ENCODE measurements at places on chromosomes 12 and 14.

DNA sequence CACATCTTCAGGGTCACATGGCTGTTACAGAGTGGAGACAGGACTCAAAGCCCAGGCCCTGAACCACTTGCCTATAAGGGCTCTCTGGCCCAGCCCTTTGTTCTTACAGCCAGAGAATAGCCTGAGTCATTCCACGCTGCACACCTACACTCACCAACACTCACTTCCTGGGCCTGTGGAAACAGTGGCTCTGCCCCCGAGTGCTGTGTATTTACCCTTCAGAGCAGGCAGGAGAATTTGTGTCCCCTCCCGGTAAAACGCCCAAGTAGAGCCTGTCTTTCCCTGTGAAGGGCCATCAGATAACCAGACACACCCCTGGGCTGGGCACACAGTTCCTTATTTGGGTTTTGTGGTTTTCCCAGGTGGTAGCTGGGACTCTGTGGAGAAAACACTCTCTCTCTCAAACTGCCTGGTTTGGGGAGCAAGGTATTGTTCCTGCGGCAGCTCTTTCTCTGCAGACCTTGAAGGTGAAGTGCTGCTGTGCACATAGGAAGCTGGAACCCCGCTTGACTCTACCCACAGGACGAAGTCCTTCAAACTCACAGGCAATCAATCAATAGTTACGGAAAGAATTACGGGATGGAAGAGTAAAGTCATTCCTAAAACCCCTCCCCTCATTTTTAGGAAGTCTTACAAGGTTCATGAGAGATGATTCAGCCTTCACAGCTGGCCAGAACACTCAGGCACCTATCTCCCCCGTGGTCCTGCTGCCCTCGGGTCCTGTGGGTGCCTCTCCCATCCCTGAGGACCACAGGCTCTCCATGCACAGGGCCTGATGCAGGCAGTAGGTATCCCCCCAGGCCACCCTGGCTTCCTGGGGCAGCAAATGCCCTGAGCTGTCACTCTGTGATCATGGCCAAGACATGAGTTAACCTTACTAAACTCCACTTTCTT lies 20.3 kb downstream of the FIGNL2 start:
- DNase-seq: peak; percentile 78

GRCh38 chr14:37599507-37600368 lies 4.3 kb downstream of the TTC6 start:
- DNase-seq: no peak

DNA sequence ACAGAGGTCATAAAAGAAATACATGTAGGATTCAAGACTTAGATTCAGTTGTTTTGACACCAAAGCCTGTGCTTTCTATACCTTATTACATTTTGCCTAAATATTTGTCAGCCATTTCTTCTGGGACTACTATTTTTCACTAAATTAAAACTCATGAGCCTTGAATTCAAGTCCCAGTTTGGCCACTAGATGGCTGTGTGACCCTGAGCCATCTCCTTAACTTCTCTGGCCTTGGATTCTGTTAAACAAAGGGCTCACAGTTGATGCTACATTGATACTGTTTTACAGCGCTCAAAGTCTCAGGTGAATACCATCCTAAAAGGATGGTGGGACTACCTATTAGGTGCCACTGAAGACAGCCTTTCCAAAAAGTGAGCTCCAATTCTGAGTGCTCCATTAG lies 39.6 kb upstream of the CCDC198 start:
- peak; percentile 5 for DNase-seq

- DNase-seq: no peak
Observed at GRCh38 chr12:122159882-122160281, 14.1 kb downstream of the IL31 start.

- DNase-seq: no peak
Observed at GRCh38 chr12:92871116-92871515, 58.0 kb downstream of the EEA1 start.

DNA sequence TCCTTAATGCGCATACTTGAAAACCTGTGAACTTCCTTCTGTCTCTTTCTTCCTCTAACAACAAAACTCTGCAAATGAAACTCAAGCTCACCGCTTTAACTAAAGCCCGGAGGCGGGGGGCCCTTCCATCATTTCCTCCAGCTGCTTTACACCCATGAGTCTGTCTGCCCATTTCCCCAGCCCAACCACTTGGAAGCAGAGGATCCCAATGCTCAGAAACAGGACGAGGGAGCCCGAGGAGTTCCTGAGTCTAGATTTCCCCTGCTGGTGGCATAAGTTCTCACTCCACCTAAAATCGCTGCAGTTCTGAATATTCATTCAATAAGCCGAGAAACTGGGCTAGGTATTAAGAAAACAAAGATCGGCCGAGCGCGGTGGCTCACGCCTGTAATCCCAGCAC lies 30.8 kb downstream of the GPR19 start:
- DNase-seq: no peak

GRCh38 chr12:84822525-84822924 lies 90.1 kb downstream of the SLC6A15 start:
- no peak for DNase-seq

DNA sequence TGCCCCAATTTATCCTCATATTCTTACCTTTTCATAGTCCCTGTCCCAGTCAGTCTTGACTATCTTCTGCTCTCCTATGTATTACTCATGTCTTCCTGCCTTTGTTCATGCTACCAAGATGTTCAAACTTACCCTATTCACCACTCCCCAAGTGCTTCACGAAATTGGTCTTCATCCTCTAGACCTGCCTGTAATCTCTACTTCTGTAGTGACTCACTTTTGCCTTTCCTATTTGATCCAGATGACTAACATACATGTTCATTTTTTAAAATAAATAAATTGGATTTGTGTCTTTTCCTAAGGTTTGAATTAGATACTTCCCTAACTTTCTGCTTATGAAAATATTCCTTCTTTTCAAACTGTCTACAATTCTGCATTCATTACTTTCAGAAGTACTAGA lies 107.7 kb upstream of the PPM1H start:
- DNase-seq: no peak

DNA sequence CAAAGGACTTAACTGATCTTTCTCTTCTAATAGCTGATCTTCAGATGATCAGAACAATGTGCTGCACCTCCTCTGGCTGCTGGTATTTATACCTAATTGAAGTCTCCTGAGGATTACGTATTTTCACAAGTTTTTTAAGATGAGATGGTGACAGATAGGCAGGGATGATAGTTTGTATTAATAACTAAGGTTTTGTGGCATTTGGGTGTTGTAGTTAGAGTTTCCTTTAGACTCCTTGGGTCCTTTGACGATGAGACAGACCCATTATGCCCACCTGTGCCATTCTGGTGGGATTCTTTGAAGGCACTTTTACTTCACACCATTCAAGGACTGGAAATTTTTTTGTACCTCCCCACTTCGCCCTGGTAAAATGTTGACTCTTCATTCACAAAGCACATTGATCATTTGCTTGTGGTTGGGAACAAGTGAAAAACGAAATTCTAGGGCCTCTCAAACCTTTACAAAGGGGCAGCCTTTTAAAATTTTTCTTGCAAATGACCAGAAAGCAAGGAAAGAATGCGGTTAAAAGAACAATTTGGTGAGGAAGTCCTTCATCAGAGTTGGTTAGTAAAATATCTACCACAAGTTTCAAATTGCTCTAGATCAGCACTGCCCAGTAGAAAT lies at the start of gene IFNG:
TSS of gene IFNG (minus strand) at position 60 of the 624 bp plus-strand sequence. CDS start 125 bp downstream, outside the sequence.
- no peak for DNase-seq

- DNase-seq: no peak
Observed at GRCh38 chr12:63521706-63522105, 146.6 kb downstream of the DPY19L2 start.

- no peak for DNase-seq
Observed at GRCh38 chr12:60195483-60195882, 599.7 kb downstream of the SLC16A7 start.

GRCh38 chr12:128078301-128078971 lies 188.5 kb upstream of the TMEM132C start:
- DNase-seq: no peak

- DNase-seq: no peak
Observed at GRCh38 chr12:94133964-94134795, 14.2 kb upstream of the PLXNC1 start.

DNA sequence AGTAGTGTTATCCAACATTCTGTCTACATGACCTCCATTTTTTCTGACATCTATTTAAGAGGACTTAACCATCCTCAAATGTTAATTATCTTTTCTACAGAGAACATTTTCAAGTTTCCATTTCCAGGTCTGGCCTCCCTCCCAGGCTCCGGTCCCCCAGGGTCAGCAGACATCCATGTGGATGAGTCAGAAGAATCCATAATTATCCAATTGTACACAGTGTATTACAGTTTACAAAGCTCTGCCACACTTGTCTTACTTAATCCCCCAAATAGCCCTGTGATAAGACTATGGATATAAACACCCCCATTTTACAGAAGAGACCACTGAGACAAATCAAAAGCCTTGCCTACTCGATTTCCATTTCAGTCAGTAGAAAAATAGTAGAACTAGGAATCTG lies 65.0 kb downstream of the SLC8A3 start:
- DNase-seq: no peak

- DNase-seq: no peak
Observed at GRCh38 chr14:74045522-74045921, 26.4 kb downstream of the BBOF1 start.

GRCh38 chr14:86055512-86056075 lies 525.6 kb downstream of the FLRT2 start:
- no peak for DNase-seq

- DNase-seq: no peak
Observed at GRCh38 chr14:53620890-53621289, 335.7 kb downstream of the BMP4 start.

- DNase-seq: no peak
Observed at GRCh38 chr14:93729993-93730392, 58.3 kb downstream of the PRIMA1 start.
